Hair follicular keratinocyte (primary cell): ENCODE measurements at places on chromosomes 7 and 10. TPM values are rescaled to one million over a fixed set of nuclear protein-coding genes. Genes with fewer than 3 reads are reported as not detected.

Gene MUC3A
- total RNA-seq: not detected in 2 replicates

Gene HHEX
- total RNA-seq: 0.19 TPM in 1 of 2 replicates, not detected in the other

Gene NKX2-3
- total RNA-seq: not detected in 2 replicates

Gene SUN3
- total RNA-seq: not detected in 2 replicates

Gene CHAT
- not detected in 2 replicates for total RNA-seq

Gene LIPF
- total RNA-seq: not detected in 2 replicates

Gene AOC1
- not detected in 2 replicates for total RNA-seq

Gene GHRHR
- total RNA-seq: not detected in 2 replicates

Gene CPXM2
- total RNA-seq: under 0.01 and 0.04 TPM in 2 replicates

Gene NPFFR1
- not detected in 2 replicates for total RNA-seq

Gene FBXO24
- 0.65 and 0.70 TPM in 2 replicates for total RNA-seq

Gene LRRN3
- 0.16 TPM in 1 of 2 replicates, not detected in the other for total RNA-seq

Gene RSPH10B2
- total RNA-seq: 0.19 TPM in 1 of 2 replicates, not detected in the other

Gene MYPN
- total RNA-seq: 0.08 TPM in 1 of 2 replicates, not detected in the other

Gene ZNF775
- total RNA-seq: 3.7 and 4.6 TPM in 2 replicates

Gene VWDE
- not detected in 2 replicates for total RNA-seq

Gene ARL3
- 3.5 and 5.2 TPM in 2 replicates for total RNA-seq

Gene FXYD4
- total RNA-seq: not detected in 2 replicates

Gene MALRD1
- 0.08 and 0.16 TPM in 2 replicates for total RNA-seq

Gene ZNF467
- 0.68 and 0.94 TPM in 2 replicates for total RNA-seq

Gene RBM20
- not detected in 2 replicates for total RNA-seq
